ENCODE measurements at places on chromosomes 16 and 17. TPM values are rescaled to one million over a fixed set of nuclear protein-coding genes. Genes with fewer than 3 reads are reported as not detected.
A peak's percentile ranks its signal among the peaks of the same experiment; 100 is the strongest.

LLGL2 gene
- 70.6 TPM for total RNA-seq

DNA sequence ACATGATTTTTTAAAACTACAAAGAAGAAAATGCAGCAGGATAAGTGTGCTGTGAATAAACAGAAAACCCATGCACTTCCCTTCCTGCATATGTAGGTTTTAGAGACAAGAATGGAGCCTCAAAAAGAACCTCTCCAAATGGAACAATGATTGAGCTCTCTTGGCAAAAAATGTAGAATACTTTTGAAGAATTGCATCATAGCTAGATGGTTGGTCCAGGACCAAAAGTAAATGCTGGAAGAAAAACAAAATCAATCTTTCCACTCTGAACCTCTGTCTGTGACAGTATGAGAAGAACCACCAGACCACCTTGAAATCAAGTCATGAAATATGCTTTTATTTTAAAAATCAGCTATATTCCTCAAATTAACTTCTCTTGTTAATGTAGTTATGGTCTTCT lies 17.5 kb downstream of the HELZ start:
- H3K4me3 ChIP-seq, result no peak overlapping the region
- H3K4me1 ChIP-seq, result peaks cover 75% of the 10 kb centered on the region
- no peaks in the 10 kb centered on the region for H3K27me3 ChIP-seq
- H3K36me3 ChIP-seq, result peaks cover 70% of the 10 kb centered on the region

KRTAP4-5 gene
- total RNA-seq, result not detected

DNA sequence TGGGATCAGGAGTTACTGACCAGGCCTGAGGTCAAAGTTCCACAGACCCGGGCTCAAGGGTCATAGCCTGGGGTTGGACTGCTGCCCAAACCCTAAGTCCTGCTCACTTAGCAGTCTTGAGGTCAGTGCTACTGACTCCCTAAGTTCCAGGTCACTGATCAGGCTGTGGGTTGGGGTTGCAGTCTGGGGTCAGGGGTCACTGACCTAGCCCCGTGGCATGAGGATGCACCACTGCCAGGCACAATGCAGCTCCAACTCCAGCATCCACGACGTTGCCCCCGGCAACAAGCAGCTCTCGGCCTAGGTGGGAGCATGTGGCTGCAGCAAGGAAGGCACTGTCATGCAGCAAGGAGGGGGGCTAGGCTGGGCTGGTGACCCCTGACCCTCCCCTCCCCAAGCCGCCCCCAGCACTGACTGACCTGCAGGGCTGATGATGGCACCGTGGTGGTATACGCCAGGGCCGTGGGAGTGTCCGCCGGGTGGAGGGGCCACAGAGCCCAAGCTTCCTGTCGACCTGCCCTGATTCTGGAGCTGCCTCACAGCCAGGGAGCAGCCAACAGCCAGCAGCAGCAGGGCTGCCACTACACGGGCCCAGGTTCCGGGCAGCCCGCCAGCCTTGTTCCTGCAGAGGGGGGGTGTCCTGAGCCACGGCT lies 1.1 kb downstream of the GGT6 start:
- no peak overlapping the region for H3K27ac ChIP-seq
- peaks cover 36% of the 10 kb centered on the region for H3K4me1 ChIP-seq
- DNase-seq, result peak; percentile 73
- H3K36me3 ChIP-seq, result no peaks in the 10 kb centered on the region

GRCh38 chr17:31842195-31843069 lies 16.6 kb downstream of the COPRS start:
- DNase-seq, result peak; percentile 83
- H3K4me1 ChIP-seq, result peaks cover 21% of the 10 kb centered on the region
- H3K4me3 ChIP-seq, result peak overlapping the region; percentile 1
- peaks cover 3% of the 10 kb centered on the region for H3K27me3 ChIP-seq

- no peaks in the 10 kb centered on the region for H3K27me3 ChIP-seq
- H3K27ac ChIP-seq, result peak within 1 kb of the TSS; percentile 86
- H3K36me3 ChIP-seq, result peaks cover 18% of the 10 kb centered on the region
- H3K4me3 ChIP-seq, result peak within 1 kb of the TSS; percentile 78
- peak; percentile 97 for DNase-seq
- peaks cover 75% of the 10 kb centered on the region for H3K4me1 ChIP-seq
Measured at GRCh38 chr17:39927101-39927928, at the start of the genes LRRC3C and ORMDL3. LRRC3C (plus strand) TSS chr17:39927732; CDS start chr17:39941524, 13,792 bp downstream. ORMDL3 (minus strand) TSS chr17:39927601; CDS start chr17:39924203, 3,398 bp downstream.

HSPB9 gene
- total RNA-seq, result not detected

GRCh38 chr16:66569827-66570405 lies 3.7 kb downstream of the CMTM1 start:
- H3K27me3 ChIP-seq, result no peaks in the 10 kb centered on the region
- H3K27ac ChIP-seq, result no peak overlapping the region
- H3K4me3 ChIP-seq, result no peak overlapping the region
- H3K36me3 ChIP-seq, result no peaks in the 10 kb centered on the region

GRCh38 chr17:65277576-65277975 lies 140.4 kb downstream of the RGS9 start:
- no peaks in the 10 kb centered on the region for H3K4me1 ChIP-seq
- H3K36me3 ChIP-seq, result no peaks in the 10 kb centered on the region
- H3K27ac ChIP-seq, result no peak overlapping the region
- no peak for DNase-seq
- H3K4me3 ChIP-seq, result no peak overlapping the region

SMIM36 gene
- not detected for total RNA-seq

DNA sequence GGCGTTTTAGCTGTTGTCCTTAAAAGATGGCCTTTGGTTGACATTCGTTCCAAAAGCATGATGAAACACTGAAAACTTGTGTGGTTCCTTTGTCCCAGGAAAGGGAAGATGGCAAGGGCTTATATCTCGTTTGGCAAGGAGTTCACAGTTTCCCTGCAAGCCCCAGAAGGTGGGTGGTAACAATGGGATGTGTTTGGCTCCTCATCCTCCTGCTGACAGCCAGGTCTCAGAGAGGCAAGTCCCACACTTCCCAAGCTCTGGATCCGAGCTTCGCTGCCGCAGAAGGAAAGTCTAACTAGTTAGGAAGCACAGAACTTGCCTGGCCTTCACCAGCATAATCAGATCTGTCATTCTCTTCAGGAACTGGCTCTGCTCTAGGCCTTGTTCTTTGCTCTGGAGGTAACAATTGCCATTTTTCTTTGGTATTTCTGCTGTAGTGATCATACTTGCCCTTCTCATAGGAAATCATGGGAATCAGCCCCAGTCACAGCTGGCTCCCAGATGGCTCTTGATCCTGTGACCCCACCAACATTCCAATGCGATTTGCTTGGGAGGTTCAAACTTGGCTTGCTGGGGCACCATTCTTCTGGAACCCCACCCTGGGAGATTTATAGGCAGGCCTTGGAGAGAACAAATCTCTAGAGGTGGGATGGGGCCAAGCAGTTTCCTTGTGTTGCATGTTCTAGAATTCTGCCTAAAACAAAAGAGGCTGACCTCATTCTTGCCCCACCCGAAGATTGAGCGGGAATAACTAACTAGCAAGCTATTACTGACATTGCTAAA lies 17.9 kb downstream of the KPNA2 start:
- no peaks in the 10 kb centered on the region for H3K4me1 ChIP-seq
- DNase-seq, result no peak
- H3K4me3 ChIP-seq, result no peak overlapping the region
- H3K27ac ChIP-seq, result peak overlapping the region; percentile 70

DNA sequence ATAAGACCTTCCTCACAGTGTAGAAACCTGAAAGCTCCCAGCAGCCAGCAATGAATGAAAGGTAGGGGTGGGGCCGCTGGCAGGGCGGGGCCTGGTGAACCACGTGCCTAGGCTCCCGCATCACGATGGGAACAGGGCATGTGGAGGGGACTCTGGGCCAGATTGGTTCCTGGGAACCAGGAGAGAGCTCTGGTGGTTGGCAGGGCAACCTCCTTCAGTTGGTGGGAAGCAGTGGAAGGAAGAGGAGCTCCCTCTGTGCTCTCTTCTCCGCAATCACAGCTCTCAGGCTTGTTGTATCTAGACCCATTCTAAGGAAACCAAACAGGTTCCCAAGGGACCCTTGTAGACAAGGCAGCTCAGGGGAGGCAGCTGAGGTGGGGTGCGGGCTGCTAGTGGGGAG lies 10.5 kb downstream of the GGA2 start:
- peaks cover 56% of the 10 kb centered on the region for H3K4me1 ChIP-seq
- no peak overlapping the region for H3K4me3 ChIP-seq
- no peaks in the 10 kb centered on the region for H3K27me3 ChIP-seq
- no peak overlapping the region for H3K27ac ChIP-seq
- peaks cover 10% of the 10 kb centered on the region for H3K36me3 ChIP-seq

UBE2O gene
- total RNA-seq, result 34.2 TPM

DNA sequence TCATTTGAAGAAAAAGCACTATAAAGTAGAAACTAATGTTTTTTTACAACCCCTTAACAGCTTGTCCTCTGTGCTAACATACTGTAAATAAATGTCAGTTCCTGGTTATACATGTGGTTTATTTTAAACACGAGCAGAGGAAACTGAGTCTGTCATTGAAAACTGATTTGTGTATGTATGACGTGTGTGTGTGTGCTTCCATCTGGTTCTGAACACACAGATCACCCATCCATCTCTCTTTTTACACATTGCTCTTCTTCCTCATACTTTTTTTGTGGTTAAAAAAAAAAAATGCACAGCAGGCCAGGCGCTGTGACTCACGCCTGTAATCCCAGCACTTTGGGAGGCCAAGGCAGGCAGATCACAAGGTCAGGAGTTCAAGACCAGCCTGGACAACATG lies 49.5 kb downstream of the ZNF423 start:
- no peaks in the 10 kb centered on the region for H3K27me3 ChIP-seq
- H3K4me1 ChIP-seq, result peaks cover 4% of the 10 kb centered on the region
- no peak for DNase-seq

- no peaks in the 10 kb centered on the region for H3K4me1 ChIP-seq
- no peak for DNase-seq
- H3K4me3 ChIP-seq, result no peak overlapping the region
- no peaks in the 10 kb centered on the region for H3K27me3 ChIP-seq
Measured at GRCh38 chr16:62549875-62550274, 513.6 kb upstream of the CDH8 start.

- no peak for DNase-seq
- H3K4me1 ChIP-seq, result peaks cover 38% of the 10 kb centered on the region
- H3K27ac ChIP-seq, result no peak overlapping the region
- H3K36me3 ChIP-seq, result no peaks in the 10 kb centered on the region
- H3K4me3 ChIP-seq, result no peak overlapping the region
- H3K27me3 ChIP-seq, result no peaks in the 10 kb centered on the region
Measured at GRCh38 chr17:76439314-76439928, 13.5 kb downstream of the UBE2O start.

GRCh38 chr17:81866440-81867169 lies 4.5 kb downstream of the ARHGDIA start:
- peak overlapping the region; percentile 20 for H3K27ac ChIP-seq
- no peak for DNase-seq
- no peak overlapping the region for H3K4me3 ChIP-seq
- H3K4me1 ChIP-seq, result peaks cover 77% of the 10 kb centered on the region
- peaks cover 63% of the 10 kb centered on the region for H3K36me3 ChIP-seq
- no peaks in the 10 kb centered on the region for H3K27me3 ChIP-seq

GRCh38 chr16:13919330-13919682 lies 648 bp upstream of the ERCC4 start:
- no peak for DNase-seq
- H3K4me1 ChIP-seq, result peaks cover 33% of the 10 kb centered on the region

DNA sequence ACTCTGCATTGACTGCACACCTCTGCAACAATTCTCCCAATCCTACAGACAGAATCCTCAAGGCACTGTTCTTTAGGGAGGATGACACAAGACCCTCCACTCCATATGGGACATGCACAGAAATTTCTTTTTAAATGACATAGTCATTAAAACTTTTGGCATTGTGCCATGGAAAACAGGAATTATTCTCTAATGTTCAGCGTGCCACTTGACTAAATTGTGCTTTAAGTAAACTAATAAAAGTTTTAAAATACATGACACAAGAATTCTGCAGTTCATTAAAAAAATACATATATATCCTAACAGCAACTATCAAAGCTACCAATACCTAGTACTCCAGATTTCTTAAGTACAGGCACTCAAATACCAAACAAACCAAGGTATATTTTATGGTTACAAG lies 16.0 kb downstream of the CEP112 start:
- DNase-seq, result no peak
- H3K36me3 ChIP-seq, result peaks cover 6% of the 10 kb centered on the region
- no peaks in the 10 kb centered on the region for H3K27me3 ChIP-seq

DNA sequence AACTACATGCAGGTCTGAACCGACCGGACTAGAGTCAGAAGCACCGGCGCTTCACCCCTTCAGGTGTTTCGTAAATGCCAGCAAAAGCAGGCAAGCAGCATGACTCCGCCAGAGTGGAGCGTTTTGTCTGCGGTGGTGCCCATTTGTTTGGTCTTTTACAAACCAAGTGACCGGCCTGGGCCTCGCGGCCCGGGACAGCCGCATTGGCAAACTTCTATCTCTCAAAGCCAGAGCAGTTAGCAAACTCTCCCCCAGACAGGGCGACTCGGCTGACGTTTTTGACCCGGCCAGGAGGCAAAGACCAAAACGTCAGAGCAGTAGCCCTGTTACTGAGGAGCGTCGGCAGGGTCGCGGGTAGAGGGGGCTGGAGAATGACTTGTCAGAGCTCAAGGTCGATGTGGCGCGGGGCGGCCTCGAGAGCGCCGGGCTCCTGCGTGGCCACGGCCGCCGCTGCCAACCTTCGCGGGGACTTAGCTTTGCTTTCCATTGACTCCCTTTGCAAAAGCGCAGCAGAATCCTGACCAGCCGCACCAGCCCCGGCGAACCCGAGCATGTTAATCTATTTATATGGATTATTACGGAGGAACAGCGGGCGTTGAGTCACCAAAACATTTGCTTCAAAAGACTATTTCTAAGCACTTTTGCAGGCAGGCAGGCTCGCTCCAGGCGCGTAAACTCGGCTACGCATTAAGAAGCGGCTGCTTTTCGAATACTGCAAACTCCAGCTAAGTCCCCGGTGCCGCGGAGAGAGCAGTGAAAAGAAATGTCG lies 763 bp upstream of the SOX9 start:
- H3K4me3 ChIP-seq, result no peak overlapping the region
- H3K4me1 ChIP-seq, result peaks cover 31% of the 10 kb centered on the region
- no peaks in the 10 kb centered on the region for H3K36me3 ChIP-seq

DNA sequence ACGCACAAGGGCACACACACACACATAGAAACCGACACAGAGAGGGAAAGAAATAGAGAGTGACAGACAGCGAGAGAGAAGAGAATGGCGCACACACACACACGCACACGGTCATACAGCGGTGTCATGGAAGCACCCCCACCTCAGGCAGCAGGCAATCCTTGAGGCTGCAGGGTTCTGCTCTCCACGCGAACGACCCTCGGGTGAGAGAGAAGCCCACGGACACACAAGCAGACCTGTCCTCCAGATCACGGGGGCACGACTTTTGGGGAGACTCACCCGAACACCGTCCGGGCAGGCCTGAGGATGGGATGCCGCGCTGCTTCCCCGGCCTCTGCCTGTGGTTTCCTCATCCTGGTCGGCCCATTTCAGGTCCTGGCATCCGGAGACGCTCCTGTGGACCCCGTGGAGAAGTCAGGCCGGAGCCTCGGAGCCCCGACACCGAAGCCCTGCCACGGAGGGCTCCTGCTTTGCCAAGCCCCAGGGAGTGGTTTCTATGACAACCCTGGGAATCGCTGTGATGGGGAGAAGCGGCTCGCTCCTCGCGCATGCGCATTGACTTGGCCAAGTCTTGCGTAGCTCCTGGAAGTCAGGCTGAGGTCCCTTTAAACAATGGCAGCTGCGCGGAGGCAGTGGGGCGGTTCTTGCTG lies 118.2 kb upstream of the KCNJ18 start:
- DNase-seq, result no peak
- no peaks in the 10 kb centered on the region for H3K4me1 ChIP-seq
- H3K4me3 ChIP-seq, result no peak overlapping the region
- H3K27me3 ChIP-seq, result no peaks in the 10 kb centered on the region
- H3K36me3 ChIP-seq, result no peaks in the 10 kb centered on the region

- no peak overlapping the region for H3K27ac ChIP-seq
- DNase-seq, result no peak
- no peaks in the 10 kb centered on the region for H3K4me1 ChIP-seq
- H3K4me3 ChIP-seq, result no peak overlapping the region
Measured at GRCh38 chr16:54106057-54106456, 180.5 kb downstream of the IRX3 start.
